Naive thymus-derived CD8-positive, alpha-beta T cell (primary cell): ENCODE measurements at places on chromosomes 12 and 14.

GRCh38 chr14:64208981-64209380, 85.2 kb downstream of the ESR2 start:
- no peaks in the 10 kb centered on the region for H3K4me1 ChIP-seq
- DNase-seq: no peak
- no peak overlapping the region for H3K27ac ChIP-seq

- no peak overlapping the region for H3K4me3 ChIP-seq
- no peaks in the 10 kb centered on the region for H3K4me1 ChIP-seq
- no peak for DNase-seq
These were observed 104.5 kb downstream of the ESRRB start for GRCh38 chr14:76480426-76480825.

DNA sequence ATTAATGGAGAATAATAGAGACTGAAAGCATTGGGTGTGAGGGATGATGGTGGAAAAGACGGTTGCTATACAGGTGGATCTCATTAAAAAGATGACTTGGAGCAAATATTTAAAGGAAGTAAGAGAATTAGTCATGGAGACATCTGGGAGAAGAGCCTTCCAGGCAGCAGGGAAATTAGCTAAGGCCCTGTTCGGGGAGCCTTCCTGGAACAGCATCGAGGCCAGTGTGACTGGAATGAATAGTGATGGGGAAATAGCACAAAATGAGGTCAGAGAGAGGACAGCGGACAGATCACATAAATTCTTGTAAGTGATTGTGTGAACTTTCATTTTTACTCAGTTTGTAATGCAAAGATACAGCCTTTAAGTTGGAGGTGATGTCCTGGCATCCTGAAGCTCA, 842.3 kb downstream of the SLC6A15 start:
- peaks cover 5% of the 10 kb centered on the region for H3K36me3 ChIP-seq
- no peaks in the 10 kb centered on the region for H3K4me1 ChIP-seq
- no peak overlapping the region for H3K27ac ChIP-seq
- no peak overlapping the region for H3K4me3 ChIP-seq

DNA sequence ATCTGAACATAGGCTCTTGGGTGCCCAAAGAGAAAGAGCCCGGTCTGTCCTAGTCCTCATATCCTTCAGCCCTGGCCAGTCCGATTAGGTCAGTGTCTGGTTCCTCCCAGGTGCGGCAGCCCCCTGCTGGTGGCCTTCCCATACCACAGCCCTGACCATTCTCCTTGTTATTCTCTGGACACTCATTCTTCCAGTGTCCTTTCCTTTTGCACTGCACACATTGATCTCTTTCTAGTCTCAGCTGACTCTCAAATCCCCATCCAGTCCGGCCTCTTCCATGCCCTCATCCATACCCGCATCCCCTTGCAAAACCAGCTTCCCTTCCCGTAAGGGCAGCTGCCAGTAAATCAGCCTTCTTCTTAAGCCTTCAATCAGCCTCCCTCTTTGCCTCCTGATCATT, 1316.3 kb downstream of the TMEM121 start:
- DNase-seq: no peak
- H3K27me3 ChIP-seq: no peaks in the 10 kb centered on the region
- H3K4me3 ChIP-seq: no peak overlapping the region
- H3K27ac ChIP-seq: peak overlapping the region; percentile 96
- H3K4me1 ChIP-seq: peaks cover 25% of the 10 kb centered on the region
- no peaks in the 10 kb centered on the region for H3K36me3 ChIP-seq

DNA sequence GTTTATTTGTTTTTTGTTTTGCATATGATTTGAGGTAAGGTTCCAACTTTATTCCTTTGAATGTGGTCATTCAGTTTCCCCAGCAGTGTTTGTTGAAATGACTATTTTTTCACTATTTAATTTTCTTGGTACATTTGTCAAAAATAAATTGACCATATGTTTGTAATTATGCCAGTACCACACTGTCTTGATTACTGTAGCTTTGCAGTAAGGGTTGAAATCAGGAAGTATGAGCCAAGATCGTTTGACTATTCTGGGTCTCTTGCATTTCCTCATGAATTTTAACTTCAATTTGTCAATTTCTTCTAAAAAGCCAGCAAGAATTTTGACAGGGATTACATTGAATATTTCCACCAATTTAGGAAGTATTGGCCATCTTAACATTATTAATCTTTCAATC, 199.3 kb upstream of the PPFIA2 start:
- no peaks in the 10 kb centered on the region for H3K36me3 ChIP-seq
- no peak overlapping the region for H3K4me3 ChIP-seq
- no peak overlapping the region for H3K27ac ChIP-seq
- no peaks in the 10 kb centered on the region for H3K27me3 ChIP-seq

GRCh38 chr14:63443361-63443760, 99.8 kb downstream of the PPP2R5E start:
- H3K4me3 ChIP-seq: no peak overlapping the region
- H3K27ac ChIP-seq: no peak overlapping the region
- H3K36me3 ChIP-seq: peaks cover 40% of the 10 kb centered on the region
- peaks cover 39% of the 10 kb centered on the region for H3K4me1 ChIP-seq
- no peaks in the 10 kb centered on the region for H3K27me3 ChIP-seq
- no peak for DNase-seq

DNA sequence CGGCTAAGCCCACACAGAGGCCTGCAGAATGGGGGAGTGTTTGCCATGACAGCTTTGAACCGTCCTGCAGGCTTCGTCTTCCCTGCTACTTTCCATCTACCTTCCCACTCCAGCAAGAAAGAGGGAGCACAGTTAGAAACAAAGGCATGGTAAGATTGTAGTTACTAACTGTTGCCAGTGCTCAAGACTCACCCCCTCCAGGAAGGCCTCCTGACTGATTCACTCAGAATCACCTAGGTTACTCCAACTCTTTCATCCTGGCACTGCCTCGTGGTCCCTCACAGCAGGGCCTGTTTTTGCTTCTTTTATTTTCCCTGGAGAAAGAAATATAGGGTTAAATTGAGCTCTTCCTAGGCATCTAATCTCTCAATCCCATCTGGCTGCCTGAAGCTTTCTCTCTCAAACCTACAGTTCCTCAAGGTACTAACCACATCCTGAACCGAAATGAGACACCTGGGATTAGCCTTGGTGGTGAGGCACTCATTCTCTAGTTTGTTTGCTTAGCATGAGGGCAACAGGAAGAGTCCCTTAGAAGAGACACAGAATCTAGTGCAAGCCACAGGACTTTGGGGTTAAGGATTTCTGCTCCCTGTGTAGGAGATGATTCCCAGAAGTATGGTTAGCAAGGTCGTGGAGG, 7.8 kb downstream of the GALNT6 start:
- peak overlapping the region; percentile 34 for H3K27ac ChIP-seq
- H3K4me3 ChIP-seq: peak overlapping the region; percentile 59

- H3K36me3 ChIP-seq: no peaks in the 10 kb centered on the region
- no peak for DNase-seq
These were observed 32.9 kb downstream of the LGR5 start for GRCh38 chr12:71472441-71472911.

DNA sequence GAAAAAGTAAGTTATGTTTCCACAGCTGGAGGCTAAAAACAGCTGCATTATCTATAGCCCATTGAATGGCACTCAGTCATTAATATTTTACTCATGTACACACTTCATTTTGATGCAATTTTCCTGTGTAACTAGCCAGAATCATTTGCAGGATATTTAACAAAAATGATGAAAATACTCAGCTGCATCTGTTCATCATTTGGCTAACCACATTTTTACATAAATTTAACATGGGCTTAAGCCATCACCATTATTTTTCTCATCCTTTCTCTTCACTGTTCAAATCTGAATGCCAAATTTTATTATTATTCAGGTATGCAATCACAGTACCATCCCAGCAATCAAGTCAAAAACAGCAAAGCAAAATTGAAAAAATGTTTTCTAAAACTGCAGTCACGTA, 41.8 kb downstream of the ATXN7L3B start:
- no peak overlapping the region for H3K4me3 ChIP-seq
- H3K27ac ChIP-seq: no peak overlapping the region
- H3K4me1 ChIP-seq: no peaks in the 10 kb centered on the region
- H3K27me3 ChIP-seq: peaks cover 4% of the 10 kb centered on the region

DNA sequence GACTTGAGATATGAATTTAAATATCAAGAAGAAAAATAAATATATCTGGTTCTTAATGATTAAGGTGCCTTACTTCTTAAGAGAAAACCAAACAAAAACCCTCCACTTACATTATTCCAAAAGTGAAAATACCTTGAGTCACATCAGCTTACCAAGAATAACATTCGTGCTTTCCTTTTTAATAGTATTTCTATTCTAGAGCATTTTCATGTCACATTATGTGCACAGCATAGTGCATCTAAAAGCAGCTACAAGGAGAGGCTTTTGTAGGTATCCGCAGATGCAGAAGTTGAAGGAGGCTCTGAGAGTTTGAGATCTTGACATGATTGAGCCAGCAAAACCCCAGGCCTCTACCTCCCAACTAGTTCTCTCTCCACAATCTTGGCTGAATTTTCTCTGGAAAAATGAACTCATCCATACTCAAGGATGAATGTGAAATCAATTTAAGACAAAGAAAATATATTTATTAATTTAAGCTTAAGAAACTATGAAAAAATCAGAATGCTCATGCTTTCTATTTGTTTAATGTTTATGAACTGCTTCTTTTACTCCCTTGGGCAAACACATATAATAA, 275.0 kb downstream of the AKAP6 start:
- no peaks in the 10 kb centered on the region for H3K36me3 ChIP-seq
- no peak for DNase-seq
- H3K27me3 ChIP-seq: no peaks in the 10 kb centered on the region
- no peaks in the 10 kb centered on the region for H3K4me1 ChIP-seq
- H3K27ac ChIP-seq: no peak overlapping the region
- no peak overlapping the region for H3K4me3 ChIP-seq

- DNase-seq: no peak
- H3K4me3 ChIP-seq: no peak overlapping the region
- no peaks in the 10 kb centered on the region for H3K27me3 ChIP-seq
- H3K27ac ChIP-seq: no peak overlapping the region
- peaks cover 44% of the 10 kb centered on the region for H3K4me1 ChIP-seq
- H3K36me3 ChIP-seq: no peaks in the 10 kb centered on the region
These were observed 21.1 kb downstream of the NUMB start for GRCh38 chr14:73437206-73437605.

DNA sequence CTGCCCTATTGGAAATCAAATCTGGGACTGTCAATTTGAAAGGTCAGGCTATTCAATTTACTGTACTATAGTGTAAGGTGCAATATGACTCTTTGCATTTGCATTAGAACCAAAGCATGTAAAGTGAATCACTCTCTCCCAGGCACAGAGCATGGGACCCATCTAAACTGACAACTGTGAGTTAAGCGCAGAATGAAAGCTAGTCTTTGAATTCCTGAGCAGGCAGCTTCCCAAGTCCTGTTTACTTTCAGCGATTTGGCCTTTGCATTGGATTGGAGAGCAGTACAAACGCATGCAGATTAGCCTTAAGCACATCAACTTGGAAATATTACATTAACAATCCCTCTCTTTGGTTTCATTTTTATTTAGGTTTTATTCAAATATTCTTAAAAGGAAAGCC, 74.6 kb downstream of the RERG start:
- H3K27ac ChIP-seq: no peak overlapping the region
- H3K4me3 ChIP-seq: no peak overlapping the region
- H3K36me3 ChIP-seq: no peaks in the 10 kb centered on the region

DNA sequence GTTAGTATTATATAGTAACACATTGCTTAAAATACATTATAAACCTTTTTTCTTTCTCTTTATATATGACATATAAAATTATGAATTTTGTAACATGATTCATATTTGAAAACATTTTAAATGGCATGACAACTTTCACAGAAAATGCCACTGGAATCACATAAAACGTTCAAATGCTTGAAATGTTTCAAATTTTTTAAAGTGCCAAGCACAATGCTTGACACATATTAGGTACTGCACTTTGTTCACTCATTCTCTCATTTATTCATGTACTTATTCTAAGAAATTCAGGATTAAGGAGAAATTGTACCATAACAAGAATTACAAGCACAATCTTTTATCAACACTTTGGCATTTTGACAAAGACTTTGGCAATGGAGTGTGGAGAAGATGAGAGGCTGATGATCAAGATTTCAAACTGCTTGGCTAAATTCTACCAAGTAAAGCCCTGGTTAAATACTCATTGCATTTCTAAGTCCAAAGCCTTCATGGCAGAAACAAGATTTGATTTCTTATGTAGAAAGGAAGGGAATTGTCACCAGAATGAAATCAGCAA, 232.2 kb downstream of the C12orf50 start:
- no peak overlapping the region for H3K4me3 ChIP-seq
- H3K27ac ChIP-seq: no peak overlapping the region
- no peaks in the 10 kb centered on the region for H3K36me3 ChIP-seq

GRCh38 chr12:50185301-50185895, 18.2 kb upstream of the CERS5 start:
- no peaks in the 10 kb centered on the region for H3K36me3 ChIP-seq
- H3K4me1 ChIP-seq: peaks cover 9% of the 10 kb centered on the region
- no peak for DNase-seq
- H3K27me3 ChIP-seq: no peaks in the 10 kb centered on the region
- no peak overlapping the region for H3K4me3 ChIP-seq

- H3K27ac ChIP-seq: no peak overlapping the region
- peaks cover 86% of the 10 kb centered on the region for H3K27me3 ChIP-seq
- no peak overlapping the region for H3K4me3 ChIP-seq
These were observed 15.8 kb upstream of the STAB2 start for GRCh38 chr12:103571286-103571685.

DNA sequence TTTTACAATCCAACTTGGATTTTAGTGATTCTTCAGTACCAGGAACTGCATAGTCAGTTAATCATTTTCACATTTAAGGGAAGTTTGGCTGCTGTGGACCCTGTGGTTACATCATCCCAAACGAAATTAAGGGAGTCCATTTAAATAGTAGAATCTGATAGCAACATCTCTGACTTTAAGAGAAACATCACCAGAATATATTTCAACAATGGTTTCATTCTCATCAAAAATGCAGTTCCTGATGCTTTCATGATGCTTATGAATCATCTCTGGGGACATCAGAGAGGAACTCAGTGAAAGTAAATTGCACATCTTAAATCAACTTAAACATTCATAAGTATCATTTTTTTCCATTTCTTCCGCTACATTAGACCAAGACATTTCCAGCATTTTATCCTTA, 1170.7 kb downstream of the FSCB start:
- no peak overlapping the region for H3K27ac ChIP-seq
- H3K27me3 ChIP-seq: no peaks in the 10 kb centered on the region
- no peaks in the 10 kb centered on the region for H3K4me1 ChIP-seq

GRCh38 chr12:41762691-41763090, 382.0 kb downstream of the GXYLT1 start:
- DNase-seq: no peak
- peaks cover 1% of the 10 kb centered on the region for H3K27me3 ChIP-seq
- no peak overlapping the region for H3K27ac ChIP-seq
- H3K4me1 ChIP-seq: no peaks in the 10 kb centered on the region
- no peak overlapping the region for H3K4me3 ChIP-seq

GRCh38 chr12:28710882-28711281, 438.2 kb upstream of the FAR2 start:
- no peak overlapping the region for H3K4me3 ChIP-seq
- H3K27me3 ChIP-seq: peaks cover 7% of the 10 kb centered on the region
- H3K4me1 ChIP-seq: no peaks in the 10 kb centered on the region
- no peak overlapping the region for H3K27ac ChIP-seq

GRCh38 chr12:14880890-14881453, 4.7 kb downstream of the MGP start:
- no peak for DNase-seq
- H3K36me3 ChIP-seq: no peaks in the 10 kb centered on the region
- H3K27ac ChIP-seq: peak overlapping the region; percentile 96
